Astrocyte (in vitro differentiated cells and primary cell): ENCODE measurements at places on chromosomes 4 and X. TPM values are rescaled to one million over a fixed set of nuclear protein-coding genes. Genes with fewer than 3 reads are reported as not detected.

ATP2B3 gene
- total RNA-seq = 0.46 and 0.52 TPM in 2 replicates

GRCh38 chr4:141636771-141637460 lies 533 bp downstream of the IL15 start:
- no peaks in the 10 kb centered on the region for H3K36me3 ChIP-seq
- H3K27ac ChIP-seq = peak overlapping the region; percentile 76
- H3K4me1 ChIP-seq = peaks cover 3% of the 10 kb centered on the region

CCDC149 gene
- total RNA-seq = 10.2 and 13.8 TPM in 2 replicates

DNA sequence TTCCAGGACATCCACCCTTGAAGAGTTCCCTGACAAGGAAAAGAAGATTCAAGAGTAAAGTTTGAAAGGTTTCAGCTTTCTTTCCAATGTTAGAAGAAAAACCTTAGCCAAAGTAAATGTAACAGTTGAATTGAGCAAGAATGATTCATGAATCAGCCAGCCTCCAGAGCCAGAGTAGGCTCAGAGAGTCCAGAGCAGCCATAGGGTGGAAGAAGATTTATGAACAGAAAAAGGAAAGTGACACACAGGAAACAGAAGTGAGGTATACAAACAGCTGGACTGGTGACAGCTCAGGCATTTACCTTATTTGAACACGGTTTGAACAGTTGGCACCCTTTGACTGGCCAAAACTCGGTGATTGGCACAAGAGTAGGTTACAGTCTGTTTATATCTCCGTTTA lies 63.2 kb downstream of the QDPR start:
- no peaks in the 10 kb centered on the region for H3K27me3 ChIP-seq
- no peak overlapping the region for H3K4me3 ChIP-seq
- H3K27ac ChIP-seq = no peak overlapping the region
- DNase-seq = peak; percentile 72
- no peaks in the 10 kb centered on the region for H3K36me3 ChIP-seq

TNIP3 gene
- 0.14 TPM in 1 of 2 replicates, not detected in the other for total RNA-seq

- H3K4me3 ChIP-seq = no peak overlapping the region
- no peaks in the 10 kb centered on the region for H3K4me1 ChIP-seq
- no peak for DNase-seq
- no peaks in the 10 kb centered on the region for H3K27me3 ChIP-seq
These were observed 179.7 kb downstream of the ASMT start for GRCh38 chrX:1794586-1794985.

GRCh38 chr4:112327965-112328733 lies 31.0 kb downstream of the ALPK1 start:
- no peaks in the 10 kb centered on the region for H3K4me1 ChIP-seq
- H3K27ac ChIP-seq = no peak overlapping the region
- H3K27me3 ChIP-seq = no peaks in the 10 kb centered on the region

- peak; percentile 58 for DNase-seq
- peaks cover 10% of the 10 kb centered on the region for H3K4me1 ChIP-seq
- H3K27me3 ChIP-seq = no peaks in the 10 kb centered on the region
- H3K27ac ChIP-seq = no peak overlapping the region
- H3K4me3 ChIP-seq = no peak overlapping the region
These were observed 733.3 kb downstream of the RPA4 start for GRCh38 chrX:97616883-97617530.

- no peak overlapping the region for H3K4me3 ChIP-seq
- H3K4me1 ChIP-seq = no peaks in the 10 kb centered on the region
- DNase-seq = peak; percentile 74
- no peak overlapping the region for H3K27ac ChIP-seq
- H3K27me3 ChIP-seq = no peaks in the 10 kb centered on the region
These were observed 49.9 kb downstream of the IL15 start for GRCh38 chr4:141686146-141686775.

DNA sequence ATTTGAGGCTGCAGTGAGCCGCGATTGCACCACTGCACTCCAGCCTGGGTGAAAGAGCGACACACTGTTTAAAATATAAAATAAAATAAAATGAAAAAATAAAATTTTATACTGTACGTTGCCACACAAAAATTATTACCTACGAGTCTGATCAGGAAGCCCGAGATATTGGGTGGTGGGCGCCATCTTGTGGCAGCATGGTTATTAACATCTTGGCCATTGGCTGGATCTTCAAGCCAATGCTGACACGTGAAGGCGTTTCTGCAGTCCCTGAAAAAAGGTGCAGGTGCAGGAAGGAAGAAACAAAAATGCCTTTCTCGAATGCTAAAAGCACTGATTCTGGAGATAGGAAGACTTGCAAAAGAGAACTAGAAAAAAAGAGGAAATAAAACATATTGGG lies 4.9 kb upstream of the TLR8 start:
- H3K27me3 ChIP-seq = no peaks in the 10 kb centered on the region
- no peaks in the 10 kb centered on the region for H3K4me1 ChIP-seq
- DNase-seq = no peak
- no peak overlapping the region for H3K4me3 ChIP-seq

ZNF711 gene
- 10.8 and 12.5 TPM in 2 replicates for total RNA-seq

DNA sequence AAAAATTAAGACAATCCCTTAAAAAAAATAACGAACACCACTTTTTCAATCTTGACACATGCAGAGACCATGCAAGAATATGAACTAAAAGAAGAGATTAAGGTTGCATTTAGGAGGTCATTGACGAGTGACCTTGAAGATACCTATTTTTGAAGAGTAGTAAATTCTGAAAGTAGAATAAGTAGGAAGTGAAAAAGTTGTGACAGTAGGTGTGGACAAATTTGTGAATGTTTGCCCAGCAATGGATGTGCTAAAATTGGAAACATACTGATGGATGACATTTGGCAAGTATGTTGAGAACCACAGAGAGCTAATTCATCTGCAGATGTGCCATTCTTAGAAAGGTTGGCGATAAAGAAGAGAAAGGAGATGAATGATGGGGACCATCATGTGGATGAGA lies 213.7 kb upstream of the VCX3A start:
- H3K36me3 ChIP-seq = no peaks in the 10 kb centered on the region
- H3K4me3 ChIP-seq = no peak overlapping the region
- H3K27me3 ChIP-seq = no peaks in the 10 kb centered on the region
- no peak for DNase-seq
- H3K4me1 ChIP-seq = no peaks in the 10 kb centered on the region
- H3K27ac ChIP-seq = no peak overlapping the region

GRCh38 chr4:27894951-27895350 lies 1034.3 kb downstream of the STIM2 start:
- no peaks in the 10 kb centered on the region for H3K36me3 ChIP-seq
- no peaks in the 10 kb centered on the region for H3K27me3 ChIP-seq
- no peak overlapping the region for H3K27ac ChIP-seq
- no peak overlapping the region for H3K4me3 ChIP-seq
- DNase-seq = no peak

DNA sequence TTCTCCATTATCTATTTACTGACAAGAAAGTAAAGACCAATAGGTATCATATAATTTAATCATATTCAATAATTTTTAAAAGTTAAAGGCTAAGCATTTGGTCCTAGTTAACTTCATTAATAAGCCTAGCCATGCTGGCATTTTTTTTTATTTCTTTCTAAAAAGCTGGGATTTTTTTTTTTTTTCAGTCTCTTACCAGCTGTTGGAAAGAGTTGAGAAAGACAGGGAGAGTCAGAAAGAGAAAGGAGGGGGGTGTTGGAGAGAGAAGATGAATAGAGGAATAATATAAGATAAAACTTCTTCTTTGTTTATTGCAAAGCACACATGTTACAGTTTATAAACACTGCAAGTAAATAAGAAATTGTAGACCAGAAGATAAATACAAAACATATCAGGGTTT lies 5.9 kb upstream of the NR3C2 start:
- no peak overlapping the region for H3K4me3 ChIP-seq
- no peaks in the 10 kb centered on the region for H3K36me3 ChIP-seq
- peaks cover 14% of the 10 kb centered on the region for H3K4me1 ChIP-seq
- DNase-seq = no peak

DNA sequence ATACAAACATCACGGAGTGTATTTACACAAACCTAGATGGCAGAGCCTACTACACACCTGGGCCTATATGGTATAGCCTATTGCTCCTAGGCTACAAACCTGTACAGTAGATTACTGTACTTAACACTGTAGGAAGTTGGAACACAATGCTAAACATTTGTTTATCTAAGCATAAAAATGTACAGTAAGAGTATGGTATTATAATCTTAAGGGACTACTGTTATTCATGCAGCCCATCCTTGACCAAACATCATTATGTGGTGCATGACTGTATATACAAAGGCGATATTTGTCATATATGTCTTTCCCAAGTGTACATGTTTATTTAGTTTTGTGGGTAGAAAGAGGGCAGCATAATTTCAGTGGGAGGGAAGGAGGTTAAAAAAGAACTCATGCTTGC lies 177.7 kb upstream of the FSTL5 start:
- no peak overlapping the region for H3K27ac ChIP-seq
- H3K27me3 ChIP-seq = no peaks in the 10 kb centered on the region
- no peaks in the 10 kb centered on the region for H3K36me3 ChIP-seq
- H3K4me1 ChIP-seq = no peaks in the 10 kb centered on the region

DNA sequence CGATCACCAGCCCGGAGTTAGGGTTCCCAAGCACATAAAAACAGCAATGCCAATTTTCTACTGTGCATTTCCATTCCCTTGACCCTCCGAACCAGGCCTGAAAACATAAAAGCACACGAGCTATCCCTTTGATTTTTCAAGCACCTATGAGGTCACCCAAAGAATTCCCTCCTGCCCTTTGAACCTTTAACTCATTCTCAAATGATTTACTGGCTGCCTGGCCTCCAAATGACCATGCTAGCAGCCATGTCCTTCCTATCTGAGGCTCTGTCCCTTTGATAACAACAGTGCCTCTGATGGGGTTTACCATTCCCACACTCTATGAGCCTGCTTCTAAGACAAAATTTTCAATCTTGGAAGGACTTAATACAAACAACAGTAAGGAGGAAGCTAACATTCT lies 15.2 kb downstream of the SHROOM4 start:
- no peak overlapping the region for H3K4me3 ChIP-seq
- peak overlapping the region; percentile 64 for H3K27ac ChIP-seq
- H3K36me3 ChIP-seq = no peaks in the 10 kb centered on the region
- DNase-seq = no peak
- H3K4me1 ChIP-seq = peaks cover 16% of the 10 kb centered on the region

DNA sequence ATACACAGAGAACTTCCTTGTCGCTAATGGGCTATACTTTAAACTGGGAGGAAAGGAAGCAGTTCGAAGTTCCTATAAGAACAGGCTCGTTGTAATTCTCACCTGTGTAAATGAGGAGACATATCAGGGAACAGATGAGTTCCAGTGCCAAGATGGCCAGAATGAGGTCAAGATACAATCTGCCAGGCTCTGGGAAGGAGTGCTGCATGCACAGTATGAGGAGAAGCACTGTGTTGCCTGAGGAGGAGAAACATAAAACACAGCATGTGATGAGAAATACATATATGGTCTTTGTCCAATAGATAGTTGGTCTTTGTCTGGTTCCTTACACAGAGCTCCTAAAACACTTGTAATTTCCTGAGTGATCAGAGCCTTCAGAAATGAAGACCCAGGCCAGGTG lies 24.3 kb downstream of the TMEM192 start:
- no peak overlapping the region for H3K27ac ChIP-seq
- H3K27me3 ChIP-seq = no peaks in the 10 kb centered on the region
- DNase-seq = no peak
- H3K4me1 ChIP-seq = no peaks in the 10 kb centered on the region
- no peak overlapping the region for H3K4me3 ChIP-seq

- no peaks in the 10 kb centered on the region for H3K27me3 ChIP-seq
- no peaks in the 10 kb centered on the region for H3K36me3 ChIP-seq
- no peak overlapping the region for H3K4me3 ChIP-seq
- H3K27ac ChIP-seq = no peak overlapping the region
- DNase-seq = no peak
- H3K4me1 ChIP-seq = no peaks in the 10 kb centered on the region
These were observed 30.0 kb upstream of the PGK1 start for GRCh38 chrX:78074088-78074487.

SPANXC gene
- not detected in 2 replicates for total RNA-seq

DNA sequence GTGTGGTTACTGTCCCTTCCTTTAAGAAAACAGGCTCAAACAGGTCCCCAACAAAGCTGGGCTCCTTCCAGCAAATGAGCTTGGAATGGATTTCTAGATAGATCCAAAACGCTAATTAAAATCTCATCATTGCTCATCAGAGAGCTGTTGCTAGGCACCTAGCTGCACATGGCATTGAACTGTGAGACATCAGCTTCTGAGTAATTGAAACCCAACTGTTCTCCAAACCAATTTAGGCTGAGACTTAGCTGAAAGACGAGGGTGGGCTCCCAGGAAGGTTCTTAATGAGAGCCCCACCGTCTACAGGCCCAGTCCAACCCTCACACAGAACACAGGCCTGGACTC lies 59.1 kb downstream of the FAM184B start:
- no peaks in the 10 kb centered on the region for H3K27me3 ChIP-seq
- H3K36me3 ChIP-seq = no peaks in the 10 kb centered on the region
- H3K4me1 ChIP-seq = peaks cover 9% of the 10 kb centered on the region
- H3K27ac ChIP-seq = no peak overlapping the region
- no peak for DNase-seq
- H3K4me3 ChIP-seq = no peak overlapping the region

DNA sequence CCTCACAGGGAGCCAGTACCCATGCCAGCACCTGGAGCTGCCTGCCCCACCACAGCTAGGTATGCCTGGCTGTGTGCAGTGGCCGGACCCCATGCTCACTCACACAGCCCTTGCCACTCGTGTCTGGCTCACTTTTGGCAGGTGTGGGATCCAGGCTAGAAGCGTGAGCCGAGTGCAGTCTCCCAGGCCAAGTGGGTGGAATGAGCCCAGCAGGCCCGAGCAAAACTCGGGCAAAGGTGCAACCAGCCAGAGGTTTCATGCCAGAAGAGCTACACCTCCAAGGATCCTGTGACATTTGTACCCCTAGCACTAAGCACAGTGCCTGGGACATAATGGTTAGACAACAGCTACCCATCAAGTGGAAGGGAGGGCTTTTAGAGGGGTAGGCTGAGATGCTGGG lies 217.8 kb downstream of the NSUN7 start:
- no peaks in the 10 kb centered on the region for H3K27me3 ChIP-seq
- H3K4me1 ChIP-seq = peaks cover 17% of the 10 kb centered on the region
- H3K36me3 ChIP-seq = no peaks in the 10 kb centered on the region
- no peak overlapping the region for H3K27ac ChIP-seq
- DNase-seq = no peak
- H3K4me3 ChIP-seq = no peak overlapping the region

DNA sequence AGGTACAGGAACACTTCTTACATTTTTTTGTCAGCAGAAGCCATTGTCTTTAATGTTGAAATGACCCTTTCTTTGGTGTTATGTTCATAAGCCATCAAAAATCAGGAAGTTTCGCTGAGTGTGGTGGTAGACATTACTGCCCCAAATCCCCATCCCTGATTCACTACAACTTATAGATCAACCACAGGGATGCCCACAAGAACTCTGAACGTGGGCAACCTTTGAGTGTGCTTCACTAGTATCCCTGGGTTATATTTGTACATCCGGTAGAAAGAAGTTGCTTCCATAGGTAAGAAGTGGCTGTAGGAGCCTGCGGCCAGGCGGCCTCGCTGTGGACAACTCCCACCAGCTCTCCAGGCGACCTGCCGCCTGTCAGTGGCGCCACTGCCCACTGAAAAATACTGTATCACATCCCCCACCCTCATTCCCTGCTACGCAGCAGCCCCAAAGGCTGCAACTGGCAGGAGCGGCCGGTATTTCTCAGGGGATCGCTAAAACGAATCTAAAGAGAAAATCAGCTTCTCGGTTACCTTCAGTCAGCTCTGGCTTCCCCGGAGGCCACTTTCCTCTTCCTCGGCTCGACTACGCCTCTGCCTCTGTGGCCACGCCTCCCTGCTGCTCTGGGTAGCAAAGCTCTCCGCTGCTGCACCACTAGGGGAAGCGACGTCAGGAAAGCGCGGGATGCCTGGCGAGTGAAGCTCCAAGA lies 13.9 kb upstream of the ETDC start:
- H3K4me3 ChIP-seq = peak overlapping the region; percentile 51
- H3K27ac ChIP-seq = no peak overlapping the region
- DNase-seq = peak; percentile 31
- H3K36me3 ChIP-seq = no peaks in the 10 kb centered on the region

- DNase-seq = peak; percentile 50
- H3K36me3 ChIP-seq = no peaks in the 10 kb centered on the region
- no peaks in the 10 kb centered on the region for H3K27me3 ChIP-seq
- no peak overlapping the region for H3K27ac ChIP-seq
These were observed 11.0 kb upstream of the EIF4E start for GRCh38 chr4:98939892-98940298.
